ENCODE measurements at places on chromosomes 7 and 10. TPM values are rescaled to one million over a fixed set of nuclear protein-coding genes. Genes with fewer than 3 reads are reported as not detected.

GRCh38 chr7:11188529-11189310 lies 215.0 kb downstream of the PHF14 start:
- no peak for DNase-seq

- peak; percentile 40 for DNase-seq
These were observed 365.3 kb upstream of the ZNF32 start for GRCh38 chr10:44013981-44014380.

Gene POMZP3
- 6.9 TPM for total RNA-seq

DNA sequence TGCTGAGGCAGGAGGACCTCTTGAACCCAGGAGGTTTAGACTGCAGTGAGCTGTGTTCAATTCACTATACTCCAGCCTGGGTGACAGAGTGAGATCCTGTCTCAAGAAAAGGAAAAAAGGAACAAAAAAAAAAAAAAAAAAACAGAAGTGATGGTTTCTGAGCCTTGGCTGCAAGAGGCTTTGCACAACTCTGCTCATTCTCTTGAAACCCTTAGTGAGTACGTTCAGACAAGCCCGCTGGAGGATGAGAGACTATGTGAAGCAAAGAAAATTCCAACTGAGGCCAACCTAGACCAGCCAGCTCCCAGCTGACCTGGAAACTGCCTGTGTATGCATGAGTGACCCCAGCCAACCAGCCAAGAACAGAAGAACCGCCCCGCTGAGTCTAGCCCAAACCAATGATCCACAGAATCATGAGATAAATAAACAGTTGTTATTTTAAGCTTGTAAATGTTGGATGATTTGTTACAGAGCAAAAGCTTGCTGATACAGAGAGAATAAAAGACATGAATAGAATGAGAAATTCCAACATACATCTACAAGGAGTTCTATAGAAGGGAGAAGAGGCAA lies 50.6 kb upstream of the FZD9 start:
- no peak for DNase-seq

Gene SORCS1
- not detected for total RNA-seq

Gene PRKG1
- not detected for total RNA-seq

Gene PRKCQ
- 36.0 TPM for total RNA-seq

GRCh38 chr7:47941136-47941844 lies 7.0 kb downstream of the PKD1L1 start:
- DNase-seq, result no peak

DNA sequence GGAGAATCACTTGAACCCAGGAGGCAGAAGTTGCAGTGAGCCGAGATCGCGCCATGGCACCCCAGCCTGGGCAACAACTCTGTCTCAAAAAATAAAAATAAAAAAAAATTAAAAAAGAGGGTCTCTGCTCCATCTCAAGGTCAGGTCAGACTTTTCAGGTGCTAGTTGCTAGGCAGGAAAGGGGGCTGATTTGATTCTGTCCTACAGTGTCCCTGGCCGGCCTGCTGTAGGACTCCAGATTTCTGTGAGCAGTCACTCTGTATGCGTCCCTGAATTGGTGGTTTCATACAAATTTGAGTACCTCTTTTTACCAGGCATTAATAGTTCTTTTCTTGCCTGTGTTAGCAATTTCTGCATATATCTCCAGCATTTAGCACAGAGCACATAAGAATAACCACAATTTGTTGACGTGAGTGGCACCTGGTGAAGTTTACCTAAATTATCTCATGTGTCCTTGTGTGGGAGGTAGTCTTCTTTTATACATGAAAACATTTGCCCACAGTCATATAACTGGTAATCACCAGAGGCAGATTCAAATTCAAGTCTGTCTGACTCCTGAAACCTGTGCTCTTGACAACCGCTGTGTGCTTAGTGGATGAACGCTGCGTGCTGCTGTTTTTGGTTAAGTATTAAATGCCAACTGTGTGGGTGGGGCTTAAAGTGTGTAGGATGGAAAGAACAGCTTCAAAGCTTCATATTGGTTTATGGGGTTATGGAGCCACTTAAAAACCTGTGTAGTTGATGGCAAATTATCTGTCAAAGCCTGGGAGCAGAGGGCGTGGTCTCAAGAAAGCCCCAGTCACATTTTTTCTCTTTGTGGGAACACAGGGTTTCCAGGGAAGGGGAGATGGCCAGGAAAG lies 3.2 kb upstream of the ZNF775 start:
- peak; percentile 75 for DNase-seq

- no peak for DNase-seq
These were observed 63.6 kb downstream of the TMEM130 start for GRCh38 chr7:98805956-98806838.

DNA sequence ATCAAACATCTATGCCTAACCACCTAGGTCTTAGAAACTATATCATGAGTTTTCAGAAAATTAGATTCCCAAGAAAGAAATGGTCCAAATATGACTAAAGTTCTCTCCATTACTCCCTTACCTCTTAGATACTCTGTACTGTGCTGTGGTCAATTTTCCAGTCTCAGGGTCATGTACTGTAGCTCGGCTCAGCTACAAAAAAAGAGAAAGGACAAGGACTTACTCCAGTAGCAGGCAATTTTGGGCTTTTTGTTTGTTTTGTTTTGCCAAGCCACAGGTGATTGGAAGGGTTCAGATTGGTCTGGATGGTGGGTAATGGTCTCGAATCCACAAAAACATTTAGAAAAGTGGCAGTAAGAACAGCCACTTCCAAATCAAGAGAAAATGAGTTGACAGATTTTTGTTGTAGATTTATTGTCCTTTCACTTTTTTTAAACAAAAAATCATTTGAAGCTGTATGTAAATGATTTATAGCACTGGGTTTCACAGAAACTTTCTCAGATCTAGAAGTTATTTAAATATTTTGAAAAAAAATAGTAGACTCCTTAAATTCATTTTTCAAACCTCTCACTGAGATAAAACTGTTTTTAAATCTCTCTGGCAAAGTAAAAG lies 52.8 kb downstream of the P4HA1 start:
- DNase-seq, result no peak

- no peak for DNase-seq
These were observed 96.4 kb downstream of the CREM start for GRCh38 chr10:35223016-35223415.

DNA sequence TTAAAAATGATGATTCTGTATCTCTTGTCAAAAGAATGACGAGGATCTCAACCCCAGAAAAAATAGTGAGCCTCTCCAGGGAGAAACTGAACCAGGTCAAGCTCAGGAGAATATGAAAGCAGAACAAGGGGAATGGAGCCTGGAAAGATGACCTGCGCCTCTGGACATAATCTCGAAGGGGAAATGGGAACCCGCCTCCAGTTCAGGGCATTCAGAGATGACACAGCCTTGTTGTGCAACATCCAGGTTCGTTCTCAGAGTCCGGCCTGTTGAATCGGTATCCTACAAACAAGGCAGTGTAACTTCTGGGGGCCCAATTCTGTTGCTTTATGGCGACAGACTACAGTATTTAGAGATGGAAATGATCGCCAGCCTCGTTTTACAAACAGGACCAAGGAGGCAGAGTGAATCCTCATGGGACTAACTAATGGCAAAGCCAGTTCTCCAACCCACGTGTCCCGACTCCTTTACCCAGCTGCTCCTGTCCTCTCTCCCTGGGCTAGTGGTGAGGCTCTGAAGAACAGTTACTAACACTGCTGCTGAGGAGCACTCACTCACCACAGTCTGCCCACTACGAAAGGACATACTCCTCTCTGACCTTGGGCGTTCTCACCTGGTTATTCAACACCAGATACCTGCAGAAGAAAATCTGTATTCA lies 67.6 kb downstream of the JAZF1 start:
- no peak for DNase-seq

DNA sequence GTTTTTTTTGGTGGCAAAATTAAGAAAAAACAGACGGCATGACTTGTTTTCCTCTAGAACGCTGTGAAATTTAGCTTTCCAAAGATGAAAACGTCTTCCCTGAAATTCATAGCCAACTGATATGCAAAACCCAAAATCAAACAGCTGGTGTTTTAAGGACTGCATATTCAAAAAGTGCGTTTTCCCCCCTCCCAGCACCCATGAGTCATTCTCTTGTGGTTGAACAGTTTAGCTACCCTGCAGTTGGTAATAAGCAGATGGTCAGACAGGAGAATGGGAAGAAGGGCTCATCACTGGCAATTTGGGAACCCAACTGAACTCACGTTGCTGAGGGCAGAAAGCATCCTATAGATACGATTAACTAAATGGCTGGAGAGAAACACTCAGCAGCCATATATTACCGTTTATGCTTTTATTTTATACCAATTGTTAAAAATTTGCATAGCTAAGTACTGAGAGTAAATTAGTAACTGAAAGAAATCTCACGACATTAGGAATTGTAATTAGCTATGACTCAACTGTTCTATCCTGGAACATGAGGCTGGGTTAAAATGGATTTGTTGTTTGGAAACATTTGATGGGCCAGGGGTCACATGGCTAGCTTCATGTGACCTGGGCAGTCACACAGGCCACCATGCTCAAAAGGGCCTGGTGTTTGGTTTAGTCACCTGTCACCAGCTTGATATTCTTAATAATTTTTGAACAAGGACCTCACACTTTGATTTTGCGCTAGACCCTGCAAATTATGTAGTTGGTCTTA lies 343.1 kb downstream of the PHTF2 start:
- no peak for DNase-seq

GRCh38 chr7:13989126-13989948 lies at the start of gene ETV1:
Gene ETV1, minus strand, starts transcription at chr7:13989666. Its CDS starts 614 bp downstream, at chr7:13989052.
- DNase-seq, result no peak

- DNase-seq, result peak; percentile 78
These were observed 11.5 kb upstream of the MICU1 start for GRCh38 chr10:72637398-72637857.

GRCh38 chr10:6108631-6109443 lies 20.0 kb downstream of the RBM17 start:
- DNase-seq, result peak; percentile 82

GRCh38 chr10:95782318-95782717 lies 26.4 kb downstream of the ENTPD1 start:
- DNase-seq, result no peak

Gene VSTM2A
- total RNA-seq, result not detected

DNA sequence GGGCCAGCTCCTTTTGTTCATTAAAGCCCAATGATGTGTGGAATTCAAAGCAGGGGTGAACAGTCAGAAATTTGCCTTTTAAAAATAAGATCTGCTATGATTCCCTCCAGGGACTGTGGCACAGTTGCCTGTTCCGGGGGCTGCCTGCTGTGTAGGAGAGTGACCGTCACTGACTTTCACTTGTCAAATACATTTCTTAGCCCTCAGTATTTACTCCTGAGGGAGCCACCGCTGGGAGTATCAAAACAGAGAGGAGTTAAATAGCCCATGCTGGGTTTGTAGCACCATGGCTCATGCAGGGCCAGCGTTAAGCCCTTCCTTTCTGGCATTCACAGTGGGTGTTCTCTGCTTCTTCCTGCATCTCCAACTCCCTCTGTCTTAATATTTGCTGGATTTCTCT lies 897.8 kb downstream of the SORCS3 start:
- no peak for DNase-seq

DNA sequence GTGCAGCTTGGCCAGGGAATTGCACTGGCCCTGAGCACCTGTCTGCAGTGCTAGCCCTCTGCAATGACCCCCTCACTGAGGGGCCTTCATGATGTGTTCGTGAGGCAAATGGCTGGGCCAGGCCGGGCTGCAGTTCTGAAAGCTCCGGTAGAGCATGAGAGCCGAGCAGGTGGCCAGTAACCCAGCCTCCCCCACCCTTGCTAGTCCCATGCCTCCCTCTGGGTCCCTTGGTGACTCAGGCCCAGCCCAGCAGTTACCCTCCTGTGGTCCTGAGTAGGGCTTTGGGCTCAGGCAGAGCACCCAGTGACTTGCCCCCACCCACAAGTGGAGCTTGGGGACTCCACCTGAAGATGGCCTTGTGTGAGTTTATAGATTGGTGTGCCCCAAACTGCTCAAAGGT lies 16.1 kb upstream of the CSGALNACT2 start:
- no peak for DNase-seq

Gene GATA3
- 79.7 TPM for total RNA-seq

Gene AKR1C8
- total RNA-seq, result not detected

DNA sequence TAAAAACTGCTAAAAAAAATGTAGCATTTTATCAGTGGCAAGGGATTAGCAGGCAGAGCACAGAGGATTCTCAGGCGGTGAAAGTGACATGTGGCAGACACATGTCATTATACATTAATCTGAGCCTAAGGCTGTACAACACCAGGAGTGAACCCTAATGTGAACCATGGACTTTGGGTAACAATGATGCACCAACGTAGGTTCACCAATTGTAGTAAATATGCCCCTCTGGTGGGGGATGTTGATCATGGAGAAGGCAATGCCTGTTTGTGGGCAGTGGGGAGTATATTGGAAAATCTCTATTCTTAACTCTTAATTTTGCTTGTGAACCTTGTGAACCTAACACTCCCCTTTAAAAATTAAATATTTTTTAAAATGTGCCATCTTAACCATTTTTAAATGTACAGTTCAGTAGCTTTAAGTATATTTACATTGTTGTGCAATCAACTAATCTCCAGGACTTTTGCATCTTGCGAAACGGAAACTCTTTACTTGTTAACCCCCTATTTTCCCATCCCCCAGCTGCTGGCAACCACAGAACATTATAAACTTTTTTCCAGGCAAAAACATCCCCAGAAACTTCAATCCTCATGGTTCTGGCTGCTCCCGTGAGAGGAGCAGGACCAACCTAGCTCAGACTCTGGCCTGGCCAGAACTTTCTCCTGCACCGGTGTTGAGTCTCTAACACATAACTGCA lies 29.9 kb downstream of the LRRC20 start:
- no peak for DNase-seq

Gene TES
- total RNA-seq, result 41.2 TPM

Gene PAX4
- not detected for total RNA-seq

- DNase-seq, result no peak
These were observed 32.7 kb downstream of the R3HCC1L start for GRCh38 chr10:98167191-98167590.

DNA sequence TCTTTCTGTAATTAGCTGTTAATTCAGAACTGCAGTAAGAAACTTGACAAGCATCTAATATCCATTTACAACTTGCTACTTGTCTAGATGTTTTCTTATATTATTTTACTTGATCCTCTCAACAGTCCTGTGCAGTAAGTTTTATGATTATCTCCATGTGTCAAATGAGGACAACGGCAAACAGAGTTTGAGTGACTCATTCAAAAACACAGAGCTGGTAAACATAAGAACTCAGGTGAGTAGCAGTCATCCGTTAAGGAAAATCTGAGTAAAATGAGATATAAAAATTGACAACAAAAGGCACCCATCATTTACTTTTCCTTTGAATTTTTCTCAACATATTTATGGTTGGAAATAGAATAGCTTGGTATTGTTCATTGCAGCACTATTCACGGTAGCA lies 19.0 kb upstream of the TARP start:
- no peak for DNase-seq

- DNase-seq, result peak; percentile 79
These were observed 13.6 kb downstream of the SNX10 start for GRCh38 chr7:26305090-26305868.

GRCh38 chr10:58641095-58641531 lies 128.4 kb downstream of the BICC1 start:
- DNase-seq, result no peak

DNA sequence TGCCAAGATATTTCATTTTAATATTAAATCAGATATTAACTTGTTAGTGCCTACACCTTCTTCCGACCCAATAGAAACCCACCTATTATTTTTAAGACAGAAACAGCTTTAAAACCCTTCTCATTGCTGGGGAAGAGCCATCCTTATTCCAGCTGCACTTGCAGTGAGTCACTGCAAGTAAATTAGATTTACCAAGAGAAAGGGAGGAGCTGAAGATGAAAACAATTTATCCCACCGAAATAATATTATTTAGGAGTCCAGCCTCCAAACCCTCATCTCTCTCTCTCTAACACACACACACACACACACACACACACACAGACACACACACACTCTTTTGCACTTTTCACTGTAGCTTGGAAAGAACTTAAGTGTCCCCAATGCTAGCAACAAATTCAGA lies 26.9 kb downstream of the TWIST1 start:
- no peak for DNase-seq

Gene NXPH1
- not detected for total RNA-seq

- no peak for DNase-seq
These were observed 80.2 kb upstream of the SEMA3C start for GRCh38 chr7:80999100-80999499.
